Gastrocnemius medialis (tissue), 4 donors: ENCODE measurements at places on chromosomes 12 and 14. TPM values are rescaled to one million over a fixed set of nuclear protein-coding genes. Genes with fewer than 3 reads are reported as not detected.

Gene IL31
- not detected for total RNA-seq

Gene STON2
- total RNA-seq, result 144 TPM

Gene GLIPR1L2
- not detected for total RNA-seq

Gene HCAR2
- not detected for total RNA-seq

Gene NELL2
- not detected for total RNA-seq

Gene DHRS2
- not detected for total RNA-seq

Gene RILPL1
- 35.6 TPM for total RNA-seq

Gene AP1G2
- total RNA-seq, result 1.5 TPM

Gene DNAJC22
- not detected for total RNA-seq

Gene SYT1
- total RNA-seq, result 0.13 TPM

Gene KLHL33
- total RNA-seq, result 2.4 TPM

Gene RDH12
- 0.13 TPM for total RNA-seq

Gene SAMD15
- total RNA-seq, result not detected

Gene TSPAN8
- 21.0 TPM for total RNA-seq

Gene GYS2
- total RNA-seq, result not detected

Gene GPRC5A
- 0.49 TPM for total RNA-seq

Gene OR6C2
- not detected for total RNA-seq

Gene GUCY2C
- not detected for total RNA-seq

Gene IL26
- not detected for total RNA-seq

Gene CIPC
- 119 TPM for total RNA-seq

Gene REP15
- total RNA-seq, result 1.4 TPM

Gene SYCP3
- total RNA-seq, result not detected

Gene P2RX2
- not detected for total RNA-seq

Gene TEX52
- not detected for total RNA-seq

Gene TTC9
- 8.7 TPM for total RNA-seq

Gene OR10AD1
- total RNA-seq, result not detected

Gene SERPINA10
- total RNA-seq, result 0.42 TPM

Gene SEL1L
- 51.9 TPM for total RNA-seq

Gene KRT4
- not detected for total RNA-seq

Gene SDR9C7
- not detected for total RNA-seq

Gene TESPA1
- 0.94 TPM for total RNA-seq

Gene AKAP5
- total RNA-seq, result 0.07 TPM

Gene RNASE1
- 157 TPM for total RNA-seq

Gene GPR137C
- total RNA-seq, result 0.42 TPM

Gene CFAP251
- total RNA-seq, result 0.60 TPM

Gene PLBD1
- 5.5 TPM for total RNA-seq

Gene GLIPR1
- 2.6 TPM for total RNA-seq

Gene INHBC
- total RNA-seq, result not detected

Gene PTPRQ
- 0.46 TPM for total RNA-seq

Gene ADGRD1
- total RNA-seq, result 5.3 TPM
